NCI-H1092 (cell line): ENCODE measurements at places on chromosomes 5 and 9.

DNA sequence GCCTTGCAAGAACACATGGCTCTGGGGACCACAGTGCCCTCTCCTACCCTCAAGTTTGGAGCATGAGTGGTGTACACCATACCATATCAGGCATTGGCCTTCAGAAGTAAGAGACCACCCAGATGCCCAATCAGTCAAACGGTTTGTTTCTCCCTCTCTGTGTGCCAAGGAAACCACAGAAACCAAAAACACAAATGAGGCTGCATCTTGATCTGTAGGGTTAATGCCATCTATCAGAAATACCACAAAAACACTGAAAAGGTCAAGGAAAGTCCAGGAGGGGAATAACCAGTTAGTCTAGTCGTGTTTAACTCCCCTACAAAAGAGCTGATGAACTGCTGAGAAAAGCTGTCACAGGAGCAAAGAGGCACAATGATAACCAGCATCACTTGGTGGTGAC lies 78.4 kb downstream of the INSYN2B start:
- DNase-seq = no peak

GRCh38 chr5:144377207-144377606 lies 206.5 kb downstream of the KCTD16 start:
- DNase-seq = no peak

DNA sequence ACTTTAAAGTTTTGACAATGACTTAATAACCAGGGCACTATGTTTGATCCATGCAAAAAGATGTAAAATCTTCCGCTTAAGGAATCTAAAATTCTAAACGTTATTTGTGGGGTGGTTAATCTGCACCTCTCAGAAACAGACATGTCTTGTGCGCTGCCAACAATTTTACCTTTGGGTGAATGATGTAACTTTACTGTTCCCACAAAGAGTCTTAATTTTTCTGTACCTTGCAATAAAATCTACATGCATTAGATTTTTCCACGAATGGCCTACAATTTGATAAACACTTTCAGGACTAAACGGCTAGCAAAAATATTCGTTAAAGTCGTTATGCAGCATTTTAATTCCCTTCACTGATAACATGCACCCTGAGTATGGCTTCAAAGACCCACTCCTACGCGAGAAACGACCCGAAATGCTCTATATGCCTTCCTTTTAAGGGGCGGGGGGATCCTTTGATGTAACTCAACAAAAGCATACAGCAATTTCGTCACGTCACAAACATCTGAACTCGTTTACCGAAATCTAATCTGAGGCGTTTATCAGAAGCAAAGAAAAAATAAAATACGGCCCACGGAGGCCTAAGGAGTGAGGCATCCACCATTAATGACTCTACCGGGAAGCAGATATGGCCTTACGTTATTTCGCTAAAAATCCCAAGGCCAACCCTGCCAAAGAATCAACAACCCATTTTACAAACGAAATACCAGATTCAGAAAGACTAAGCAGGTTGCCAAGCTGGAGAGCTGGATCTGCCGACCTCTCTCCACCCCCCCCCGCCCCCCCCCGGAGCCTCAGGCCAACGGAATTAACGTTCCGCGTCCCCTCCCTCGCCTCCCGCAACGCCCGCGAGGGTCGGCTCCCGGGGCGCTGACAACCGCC lies 621 bp downstream of the AK6 start:
- DNase-seq = no peak

DNA sequence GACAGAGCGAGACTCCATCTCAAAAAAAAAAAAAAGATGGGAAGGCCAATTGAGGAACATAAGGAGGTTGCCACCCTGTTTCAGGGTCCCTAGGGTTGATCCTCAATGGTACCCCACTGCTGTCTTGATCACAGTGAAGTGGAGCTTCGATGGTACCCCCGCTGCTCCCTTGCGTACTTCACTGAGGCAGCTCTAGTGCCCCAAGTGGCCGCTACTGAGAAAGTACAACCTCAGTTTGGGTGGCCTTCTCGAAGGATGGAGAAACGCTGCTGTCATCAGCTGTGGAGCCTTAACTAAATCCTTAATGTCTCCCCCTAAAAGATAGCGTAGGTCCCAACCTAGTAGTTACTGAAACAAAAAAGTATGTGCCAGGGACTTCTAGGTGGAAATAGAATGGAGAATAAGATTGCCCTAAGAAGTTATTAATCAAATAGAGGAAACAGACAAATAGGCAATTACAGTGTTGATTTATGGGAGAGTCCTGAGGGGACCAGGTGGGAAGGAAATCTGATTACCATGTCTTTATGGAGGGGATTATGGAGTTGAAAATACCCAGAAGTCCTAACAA lies 6.3 kb downstream of the TESK1 start:
- DNase-seq = no peak

DNA sequence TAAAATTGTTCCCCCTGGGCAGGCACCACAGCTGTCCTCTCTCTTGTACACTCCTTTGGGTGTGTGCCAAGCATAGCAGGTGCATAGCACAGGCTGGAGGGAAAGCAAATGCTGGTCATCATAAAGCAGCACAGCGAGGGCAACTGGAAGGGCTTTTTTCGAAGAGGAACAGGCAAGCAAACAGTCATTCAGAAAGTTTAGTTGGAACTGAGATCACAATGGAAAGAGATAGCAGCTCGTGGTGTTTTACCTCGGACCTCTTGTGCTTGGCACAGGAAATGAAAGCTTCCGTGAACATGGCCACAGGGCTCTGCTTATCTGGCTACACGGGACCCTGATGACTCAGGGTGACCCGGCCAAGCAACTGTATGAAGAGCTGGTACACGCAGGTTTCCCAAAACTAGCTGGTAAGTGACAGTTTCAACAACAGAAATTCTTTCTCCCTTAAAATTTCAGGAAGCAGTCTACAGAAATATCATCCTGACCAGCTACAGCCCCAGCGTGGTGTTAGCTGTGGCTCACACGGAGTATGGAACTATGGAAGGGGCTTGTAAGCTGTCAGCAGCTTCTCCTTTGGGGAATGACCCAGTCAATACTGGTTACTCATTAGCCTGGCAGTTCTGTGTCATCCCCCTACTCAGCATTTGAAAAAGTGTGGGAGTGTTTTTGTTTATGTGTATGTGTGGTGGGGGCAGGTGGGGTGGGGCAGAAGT lies 48.1 kb downstream of the POC5 start:
- DNase-seq = peak; percentile 68
